ENCODE measurements at places on chromosomes 11 and 22.
A peak's percentile ranks its signal among the peaks of the same experiment; 100 is the strongest.

DNA sequence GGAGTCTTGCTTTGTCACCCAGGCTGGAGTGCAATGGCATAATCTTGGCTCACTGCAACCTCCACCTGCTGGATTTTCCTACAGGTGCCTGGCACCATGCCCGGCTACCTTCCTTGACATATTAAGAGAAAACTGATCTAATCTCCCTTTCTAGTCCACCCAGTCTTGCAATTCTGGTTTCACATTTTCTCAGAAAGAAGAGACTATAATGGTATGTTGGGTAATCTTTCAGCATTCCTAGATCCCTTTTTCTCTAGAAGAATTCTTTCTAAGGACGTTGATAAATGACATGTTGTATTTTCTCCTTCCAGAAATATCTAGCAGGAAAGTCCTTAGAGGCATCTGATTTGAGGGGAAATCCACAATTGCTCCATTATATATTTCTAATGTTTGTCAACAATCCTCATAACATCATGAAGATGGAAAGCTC lies 10.4 kb upstream of the HSPA8 start:
- no peak for DNase-seq

DNA sequence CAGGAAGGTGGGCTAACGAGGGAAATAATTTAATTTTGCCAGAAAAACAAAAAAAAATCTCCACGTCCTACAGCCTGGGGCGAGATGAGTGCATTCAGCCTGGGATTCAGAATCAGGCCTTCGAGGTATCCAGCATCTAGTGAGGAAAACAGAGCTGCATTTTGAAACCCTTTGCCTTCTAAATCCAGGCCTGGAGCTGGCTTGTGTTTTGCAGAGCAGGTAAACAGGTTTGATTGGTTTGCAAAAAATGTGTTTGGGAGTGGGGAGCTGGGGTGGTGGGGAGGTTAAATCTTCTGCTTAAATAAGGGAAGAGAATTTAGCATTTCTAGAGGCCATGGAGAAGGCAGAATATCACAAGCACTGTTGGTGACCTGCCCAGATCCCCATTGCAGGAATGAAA lies 29.7 kb upstream of the RASD2 start:
- DNase-seq = no peak

- no peak for DNase-seq
These were observed 6.5 kb downstream of the ASPHD2 start for GRCh38 chr22:26435327-26436093.

GRCh38 chr11:83272627-83273026 lies 13.5 kb downstream of the CCDC90B start:
- no peak for DNase-seq

DNA sequence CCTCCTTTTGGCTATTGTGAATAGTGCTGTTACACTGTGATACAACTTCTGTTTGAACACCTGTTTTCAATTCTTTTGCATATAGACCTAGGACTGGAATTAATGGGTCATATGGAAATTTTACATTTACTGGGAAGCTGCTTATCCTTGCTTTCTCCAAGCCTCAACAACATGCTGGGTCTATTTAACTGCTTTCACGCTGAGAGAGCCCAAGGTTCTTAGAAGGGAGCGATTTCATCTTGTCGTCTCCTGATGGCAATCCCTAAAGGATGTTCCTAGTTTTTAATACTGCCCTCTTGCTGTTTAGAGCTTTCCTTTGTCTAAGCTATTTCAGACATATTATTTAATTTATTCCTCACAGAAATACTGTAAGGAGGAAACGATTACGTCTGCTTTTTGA lies 15.5 kb downstream of the IRAG1 start:
- no peak for DNase-seq

GRCh38 chr11:16335236-16335962 lies 20.9 kb downstream of the SOX6 start:
- no peak for DNase-seq

DNA sequence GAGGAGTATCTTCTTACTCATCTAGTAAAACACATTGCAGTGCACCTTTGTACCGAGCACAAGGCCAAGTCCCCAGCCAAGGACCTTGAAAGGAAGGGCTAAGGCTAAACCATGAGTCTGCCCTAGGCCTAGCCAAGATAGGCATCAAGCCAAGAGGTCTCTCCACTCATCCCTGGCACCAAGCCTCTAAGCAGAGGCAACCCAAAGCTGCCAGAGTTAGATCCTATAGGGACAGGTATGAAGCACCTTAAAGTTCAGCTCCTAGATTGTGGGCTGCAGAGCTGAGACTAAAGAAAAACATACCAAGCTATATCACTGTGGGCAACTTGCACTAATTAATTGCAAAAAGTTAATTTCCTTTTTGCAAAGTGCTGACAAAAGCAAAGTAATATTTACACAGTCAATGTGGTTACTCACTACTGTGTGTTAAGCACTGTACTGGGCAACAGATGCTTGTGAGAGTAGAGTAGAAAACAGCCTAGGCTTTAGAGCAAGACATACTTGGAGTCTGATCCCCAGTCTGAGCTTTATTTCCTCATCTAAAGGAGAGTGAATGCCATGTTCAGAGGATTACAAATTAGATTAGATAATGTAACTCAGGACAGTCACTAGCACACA lies 7.2 kb downstream of the COA4 start:
- DNase-seq = no peak

DNA sequence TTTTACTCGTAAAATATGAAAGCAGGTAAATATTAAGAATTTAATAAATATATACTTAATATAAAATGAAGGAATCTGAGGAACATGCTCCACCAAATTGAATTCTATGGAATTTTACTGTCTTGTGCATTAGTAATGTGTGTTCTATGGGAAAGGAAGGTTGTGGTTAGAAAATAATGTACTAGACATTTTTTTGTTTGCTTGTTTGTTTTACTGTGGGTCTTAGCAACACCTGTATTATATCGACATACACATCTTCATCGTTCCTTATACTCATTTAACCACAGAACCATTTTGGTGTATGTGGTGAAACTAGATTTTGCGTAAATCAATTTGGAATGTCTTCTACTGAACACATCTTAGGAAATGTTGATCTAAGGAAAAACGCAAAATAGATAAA lies 114.1 kb upstream of the MTMR2 start:
- DNase-seq = no peak

GRCh38 chr11:15493066-15493465 lies 378.3 kb downstream of the INSC start:
- DNase-seq = no peak

DNA sequence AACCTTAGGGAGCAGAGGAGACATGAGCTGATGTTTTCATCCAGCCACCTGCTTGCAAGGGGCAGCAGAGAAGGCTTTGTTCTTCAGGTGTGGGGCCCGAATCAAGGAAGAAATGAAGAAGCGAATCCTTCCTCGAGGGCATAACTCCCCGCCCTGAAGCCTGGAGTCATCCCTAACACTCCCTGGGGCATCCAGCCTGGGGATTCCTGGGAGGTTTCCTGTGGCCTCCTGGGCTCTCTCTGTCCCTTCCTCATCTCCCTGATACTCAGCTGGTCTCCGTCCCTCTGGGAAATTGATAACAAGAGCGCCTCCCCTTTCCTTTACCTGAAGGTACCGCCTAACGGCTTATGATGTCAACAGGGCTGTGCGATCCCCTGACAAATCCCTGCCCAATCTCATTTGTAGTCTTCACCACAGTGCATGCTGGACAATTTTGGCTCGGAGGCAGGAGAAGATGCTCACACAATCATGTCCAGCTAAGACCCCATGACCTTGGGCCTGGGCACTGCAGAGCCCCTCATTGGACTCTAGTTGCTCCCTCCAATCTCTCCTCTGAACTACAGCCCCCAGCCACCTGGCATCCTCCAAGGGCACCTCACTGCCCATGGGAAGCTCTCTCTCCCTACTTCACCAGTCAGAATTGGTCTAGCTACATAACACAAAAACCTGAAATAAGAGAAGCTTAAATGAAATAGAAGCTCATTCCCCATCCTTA lies 80.6 kb upstream of the RTL6 start:
- DNase-seq = no peak

DNA sequence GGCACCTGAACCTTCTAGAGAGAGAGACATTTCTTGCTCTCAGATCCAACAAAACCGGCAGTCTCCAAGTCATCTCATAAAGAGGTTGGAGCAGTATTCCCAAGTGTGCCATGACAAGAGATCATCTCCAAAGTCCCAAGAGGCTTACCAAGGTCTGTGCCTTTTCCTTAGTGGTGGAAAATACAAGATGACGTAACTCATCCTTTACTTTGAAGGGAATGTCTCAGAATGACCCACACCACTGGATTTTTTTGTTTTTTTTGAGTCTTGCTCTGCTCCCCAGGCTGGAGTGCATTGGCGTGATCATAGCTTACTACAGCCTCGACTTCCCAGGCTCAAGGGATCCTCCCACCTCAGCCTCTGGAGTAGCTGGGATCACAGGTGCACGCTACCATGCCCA lies 71.0 kb upstream of the SLC22A12 start:
- no peak for DNase-seq

DNA sequence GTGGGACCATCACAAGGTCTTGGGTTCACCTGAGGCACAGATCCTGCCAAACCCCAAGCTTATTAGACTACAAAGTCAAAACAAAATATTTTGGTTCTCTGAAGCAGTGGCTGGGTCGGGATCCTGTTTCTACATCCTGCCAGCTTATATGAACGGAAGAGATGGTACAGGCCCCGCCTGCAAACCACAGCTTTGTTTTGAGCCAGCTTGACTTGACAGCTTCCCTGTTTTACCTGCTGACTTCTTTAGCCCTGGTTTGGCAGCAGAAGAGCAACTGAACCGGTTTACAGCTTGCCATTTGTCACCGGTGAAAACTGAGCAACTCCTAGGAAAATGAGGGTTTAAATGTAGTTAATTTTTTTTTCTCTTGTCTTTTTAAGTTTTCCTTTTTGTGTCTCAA lies 11.4 kb downstream of the PACS1 start:
- peak; percentile 51 for DNase-seq

DNA sequence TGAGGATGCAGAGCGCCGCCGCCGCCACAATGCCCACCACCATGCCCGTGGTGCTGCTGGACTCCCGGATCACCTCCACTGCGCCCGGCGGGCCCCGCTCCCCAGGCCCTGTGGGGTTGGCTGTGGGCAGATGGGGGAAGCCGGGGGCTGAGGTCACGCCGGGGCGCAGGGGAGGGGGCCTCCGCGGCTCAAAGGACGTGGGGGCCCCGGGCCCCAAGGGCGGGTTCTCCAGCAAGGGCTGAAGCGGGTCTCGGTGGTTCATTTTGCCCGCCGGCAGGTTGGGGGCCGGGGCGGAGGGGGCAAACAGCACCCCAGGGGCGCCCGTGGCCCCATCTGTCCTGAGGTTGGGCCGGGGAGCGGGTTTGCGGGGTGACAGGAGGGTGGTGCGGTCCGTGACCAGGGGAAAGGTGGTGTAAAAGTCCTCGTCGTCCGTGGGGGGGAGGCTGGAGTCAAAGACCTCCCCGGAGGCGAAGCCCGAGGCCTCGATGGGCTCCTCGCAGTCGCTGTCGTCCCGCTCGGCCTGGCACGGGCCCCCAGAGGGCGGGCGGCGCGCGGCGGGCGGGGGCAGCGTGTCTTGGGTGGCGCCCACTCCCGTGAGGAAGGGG lies 16.5 kb downstream of the SLC22A12 start:
- DNase-seq = no peak

DNA sequence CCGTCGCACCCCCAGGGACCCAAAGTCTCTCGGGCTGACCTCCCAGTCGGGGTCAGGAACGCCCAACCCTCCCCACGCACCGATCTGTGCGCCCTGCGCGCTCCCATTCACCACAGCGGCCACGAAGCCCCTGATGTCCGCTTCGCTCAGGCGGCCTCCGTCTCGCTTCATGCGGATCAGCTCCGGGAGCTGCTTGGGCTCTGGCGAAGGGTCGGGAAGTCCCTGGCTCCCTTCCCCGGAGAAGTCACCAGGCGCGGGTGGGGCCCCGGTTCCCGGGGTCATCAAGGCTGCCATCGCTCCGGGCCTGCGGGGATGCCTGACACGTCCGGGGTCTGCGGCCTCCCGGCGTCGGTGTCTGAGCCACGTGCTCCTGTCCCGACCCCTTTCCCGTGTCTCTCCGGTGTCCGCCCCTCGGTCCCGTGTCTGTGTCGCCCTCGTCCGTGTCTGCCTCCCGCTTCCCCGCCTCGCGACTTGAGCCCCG lies 356 bp downstream of the TYMP start:
- no peak for DNase-seq

GRCh38 chr11:74949753-74950137 lies 679 bp downstream of the SPCS2 start:
- DNase-seq = no peak

DNA sequence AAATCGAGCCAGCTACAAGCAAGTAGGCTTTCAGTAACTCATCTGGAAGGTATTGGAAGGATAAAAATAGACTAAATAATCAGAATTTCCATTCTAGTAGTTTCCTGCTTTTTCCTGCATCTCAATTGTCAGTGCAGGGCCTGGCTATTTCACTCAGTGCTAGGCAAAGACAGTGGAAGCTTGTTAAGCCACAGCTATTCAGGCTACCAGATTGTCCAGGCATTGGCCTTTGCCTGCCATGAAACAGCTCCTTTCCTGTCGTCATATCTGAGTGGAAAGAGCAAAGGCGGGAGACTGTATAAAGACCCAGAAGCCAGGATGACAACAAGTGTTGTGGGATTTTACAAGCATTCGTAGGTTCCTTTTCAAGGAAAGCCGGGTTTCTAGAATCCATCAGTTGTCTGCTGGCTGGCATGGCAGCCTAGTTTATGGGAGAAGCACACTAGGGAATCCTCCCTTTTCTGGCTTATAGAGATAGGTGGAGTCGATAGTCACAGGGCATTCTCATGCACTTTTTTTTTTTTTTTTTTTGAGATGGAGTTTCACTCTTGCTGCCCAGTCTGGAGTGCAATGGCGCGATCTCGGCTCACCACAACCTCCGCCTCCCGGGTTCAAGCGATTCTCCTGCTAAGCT lies 2.0 kb upstream of the TNRC6B start:
- no peak for DNase-seq

DNA sequence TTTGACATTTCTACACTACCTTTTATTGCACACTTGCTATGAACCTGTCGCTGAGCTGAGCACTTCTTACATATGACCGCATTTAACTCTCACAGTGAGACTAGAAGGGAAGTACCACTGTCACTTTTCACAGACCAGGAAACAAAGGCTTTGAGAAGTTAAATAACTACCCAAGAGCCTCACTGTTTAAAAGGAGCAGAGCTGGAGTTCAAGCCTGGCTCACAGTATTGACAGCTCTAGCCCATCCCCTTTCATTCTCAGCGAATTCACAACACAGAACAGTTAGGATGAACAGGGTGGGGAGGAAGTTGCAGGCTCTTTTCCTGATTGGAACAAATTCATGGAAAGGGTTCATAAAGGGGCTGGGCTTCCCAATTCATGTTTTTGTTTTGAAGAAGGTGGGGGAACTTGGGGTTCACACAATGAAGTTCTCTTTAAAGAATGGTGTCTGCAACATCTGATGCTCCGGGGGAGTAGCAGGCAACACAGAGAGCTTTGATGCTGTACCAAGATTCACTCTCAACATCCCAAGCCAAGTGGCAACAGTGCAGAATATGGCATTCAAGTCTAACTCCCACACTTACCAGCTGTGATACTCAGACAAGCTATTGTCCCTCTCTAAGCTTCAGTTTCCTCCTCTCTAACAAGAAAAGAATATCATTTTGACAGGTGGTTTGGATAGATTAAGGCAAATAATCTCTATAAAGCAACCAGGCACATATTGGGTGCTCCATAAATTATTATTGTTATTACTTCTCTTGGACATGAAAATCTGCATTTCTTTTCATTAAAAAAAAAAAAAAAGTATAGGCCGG lies 17.2 kb downstream of the SCGB1A1 start:
- DNase-seq = no peak
